Esophagus muscularis mucosa (tissue), 4 donors: ENCODE measurements at places on chromosomes 13 and 19.

DNA sequence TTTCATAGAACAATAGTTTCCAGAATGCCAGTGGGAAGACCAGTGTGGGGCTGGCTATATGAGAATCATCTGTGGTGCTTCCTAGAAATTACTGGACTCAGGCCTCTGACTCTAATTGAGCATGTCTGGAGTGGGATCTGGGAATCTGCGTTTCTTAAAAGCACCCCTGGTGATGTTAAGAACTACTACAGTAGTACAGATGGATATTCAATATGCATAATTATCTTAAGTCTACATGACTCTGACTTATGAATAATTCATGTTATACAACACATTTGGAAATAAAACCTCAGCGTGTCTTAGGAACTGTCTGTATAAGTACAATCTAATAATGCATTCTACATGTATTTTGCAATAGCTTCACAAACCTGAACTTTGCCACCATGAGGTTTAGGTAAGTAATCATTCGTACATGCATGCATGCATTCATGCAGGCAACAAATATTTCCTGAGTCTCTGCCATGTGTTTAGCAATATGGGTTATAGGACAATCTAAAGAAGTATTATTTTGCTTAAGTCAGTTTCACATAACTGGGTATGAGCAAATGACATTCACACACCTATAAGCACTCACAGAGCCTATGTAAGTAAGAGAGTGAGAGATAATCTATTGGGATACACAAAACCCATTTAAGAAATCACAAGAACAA, 62.0 kb downstream of the EPSTI1 start:
- no peak for DNase-seq

- no peak for DNase-seq
Measured at GRCh38 chr13:78787190-78787589, 128.2 kb upstream of the OBI1 start.

DNA sequence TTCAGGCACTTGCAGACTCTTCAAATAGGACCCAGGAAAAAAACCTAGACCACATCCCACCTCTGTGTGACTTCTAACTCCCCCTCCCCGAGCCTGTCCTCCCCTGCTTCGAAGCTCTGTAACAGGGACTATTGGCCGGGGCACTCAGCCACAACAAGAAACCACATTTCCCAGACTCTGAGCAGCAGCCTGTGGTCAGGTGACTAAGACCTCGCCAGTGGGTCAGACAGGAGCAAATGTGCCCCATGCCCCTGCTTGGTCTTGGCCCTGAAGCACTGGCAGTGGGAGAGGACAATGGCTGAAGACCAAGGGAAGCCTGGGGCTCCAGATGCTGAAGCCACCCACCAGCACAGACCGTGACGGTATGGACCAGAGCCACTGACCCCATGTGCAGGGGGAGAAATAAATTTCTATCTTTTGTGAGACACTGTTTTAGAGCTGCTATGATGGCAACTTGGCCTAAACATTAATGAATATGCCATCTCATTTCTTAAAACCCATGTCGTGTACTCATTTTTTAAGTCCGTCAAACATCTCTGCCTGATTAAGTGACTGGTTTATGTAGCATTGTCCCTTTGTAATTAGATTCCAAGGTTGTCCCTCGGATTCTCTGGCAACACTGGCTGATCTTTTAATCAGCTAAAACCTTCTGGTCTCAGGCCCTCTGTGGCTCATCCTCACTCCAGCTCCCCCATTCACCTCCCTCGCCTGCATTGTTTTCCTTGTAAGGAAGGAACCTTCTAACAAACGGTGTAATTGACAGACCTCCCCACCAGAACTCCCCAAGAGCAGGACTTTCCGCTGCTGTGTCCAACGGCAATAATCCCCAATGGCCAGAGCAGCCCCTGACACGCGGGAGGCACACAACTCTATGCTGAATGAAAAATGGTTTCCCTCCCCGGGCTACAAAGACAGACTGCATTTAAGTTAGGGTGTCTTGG, 98.4 kb downstream of the STK24 start:
- no peak for DNase-seq

- no peak for DNase-seq
Measured at GRCh38 chr13:75399168-75399878, 82.6 kb downstream of the TBC1D4 start.

DNA sequence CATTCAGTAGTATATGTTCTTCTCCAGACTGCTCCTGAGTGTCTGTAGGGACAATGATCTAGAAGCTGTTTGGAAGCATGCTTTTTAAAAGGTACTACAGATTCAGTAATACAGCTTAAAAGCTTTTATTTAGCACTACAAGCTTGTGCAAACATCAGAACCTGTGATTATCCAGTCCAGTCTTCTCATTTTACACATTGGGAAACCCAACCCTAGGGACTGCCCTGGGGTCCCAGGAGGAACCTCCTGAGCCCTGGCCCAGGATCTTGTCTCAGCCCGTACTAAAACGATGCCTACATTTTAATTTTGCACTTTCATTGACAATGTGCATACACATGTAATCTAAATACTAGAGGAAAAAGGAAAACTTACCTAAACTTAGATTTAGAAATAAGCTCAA, 12.5 kb downstream of the DOCK9 start:
- DNase-seq = no peak

GRCh38 chr13:33610438-33611120, 207.4 kb upstream of the RFC3 start:
- DNase-seq = peak; percentile 79

GRCh38 chr19:35142606-35143230, 337 bp upstream of the FXYD7 start:
- no peak for DNase-seq

GRCh38 chr13:95480131-95480545, 72.4 kb upstream of the CLDN10 start:
- no peak for DNase-seq

DNA sequence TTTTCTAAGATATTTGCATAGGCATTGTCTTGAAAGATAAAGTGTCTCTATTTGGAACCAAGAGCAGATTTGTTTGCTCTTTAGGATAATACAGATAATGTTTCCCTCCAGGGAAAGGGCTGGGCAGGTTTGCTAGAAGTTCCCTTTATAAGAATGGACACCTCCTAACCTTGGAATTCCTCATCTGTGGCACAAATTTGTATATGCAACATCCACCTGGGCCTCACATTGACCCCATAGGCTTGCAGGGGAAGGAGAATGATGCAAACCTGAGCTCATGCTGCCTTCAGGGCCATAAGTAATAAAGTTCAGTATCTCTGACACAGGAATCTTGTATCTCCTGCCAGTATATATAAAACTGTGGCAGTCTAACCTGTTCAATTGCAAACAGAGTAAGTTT, 508.4 kb upstream of the MIR17HG start:
- DNase-seq = no peak

GRCh38 chr13:80798576-80799133, 457.7 kb upstream of the SPRY2 start:
- DNase-seq = no peak

DNA sequence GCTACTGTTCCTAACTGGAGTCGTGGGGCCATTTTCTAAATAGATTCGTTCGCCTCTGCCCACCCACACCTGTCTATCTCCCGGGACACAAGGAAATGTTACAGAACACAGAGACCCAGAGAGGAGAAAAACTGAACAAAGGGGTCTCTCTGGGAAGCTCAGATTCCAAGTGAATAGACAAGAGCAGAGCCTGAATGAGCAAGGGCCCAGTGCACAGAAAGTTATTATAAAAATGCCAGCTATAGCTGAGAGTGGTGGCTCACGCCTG, 27.2 kb upstream of the FEM1A start:
- DNase-seq = no peak

DNA sequence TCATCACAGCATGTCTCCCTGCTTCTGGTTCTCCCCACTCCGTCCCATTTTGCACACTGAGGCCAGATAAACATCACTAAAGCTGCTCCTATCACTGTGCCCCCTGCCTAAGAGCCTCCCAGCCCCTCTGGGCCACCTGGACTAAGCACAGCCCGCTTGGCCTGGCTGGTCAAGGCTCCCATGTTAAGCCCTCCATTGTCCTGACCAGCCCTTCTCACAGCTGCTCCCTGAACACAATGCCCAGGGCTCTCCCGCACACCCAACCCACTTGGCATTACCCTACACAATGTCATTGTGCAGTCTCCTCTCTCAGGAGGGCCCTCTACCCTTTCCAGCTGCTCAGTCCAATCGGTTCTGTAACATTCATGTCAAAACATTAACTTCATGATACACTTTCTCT, 133.4 kb downstream of the NUFIP1 start:
- no peak for DNase-seq

- no peak for DNase-seq
Measured at GRCh38 chr13:93767917-93768409, 541.4 kb downstream of the GPC6 start.

DNA sequence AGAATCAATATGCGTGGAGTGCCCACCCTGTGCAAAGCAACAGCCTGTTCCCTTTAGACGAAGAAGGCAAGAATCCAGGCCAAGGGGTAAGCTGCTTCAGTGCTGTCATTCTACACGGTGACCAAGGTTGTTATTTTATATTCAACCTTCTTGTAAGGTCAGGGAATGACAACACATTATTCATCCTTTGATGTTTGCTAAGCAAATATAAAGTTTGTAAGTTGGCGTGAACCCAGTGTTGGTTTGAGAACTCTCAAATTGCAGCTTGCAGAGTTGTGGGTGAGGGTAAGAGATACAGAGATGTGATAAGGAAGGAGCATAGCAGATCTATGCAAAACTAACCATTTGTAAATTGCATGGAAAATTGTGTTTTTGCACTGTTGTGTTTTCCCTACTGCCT, 436.7 kb downstream of the FGF9 start:
- DNase-seq = no peak

DNA sequence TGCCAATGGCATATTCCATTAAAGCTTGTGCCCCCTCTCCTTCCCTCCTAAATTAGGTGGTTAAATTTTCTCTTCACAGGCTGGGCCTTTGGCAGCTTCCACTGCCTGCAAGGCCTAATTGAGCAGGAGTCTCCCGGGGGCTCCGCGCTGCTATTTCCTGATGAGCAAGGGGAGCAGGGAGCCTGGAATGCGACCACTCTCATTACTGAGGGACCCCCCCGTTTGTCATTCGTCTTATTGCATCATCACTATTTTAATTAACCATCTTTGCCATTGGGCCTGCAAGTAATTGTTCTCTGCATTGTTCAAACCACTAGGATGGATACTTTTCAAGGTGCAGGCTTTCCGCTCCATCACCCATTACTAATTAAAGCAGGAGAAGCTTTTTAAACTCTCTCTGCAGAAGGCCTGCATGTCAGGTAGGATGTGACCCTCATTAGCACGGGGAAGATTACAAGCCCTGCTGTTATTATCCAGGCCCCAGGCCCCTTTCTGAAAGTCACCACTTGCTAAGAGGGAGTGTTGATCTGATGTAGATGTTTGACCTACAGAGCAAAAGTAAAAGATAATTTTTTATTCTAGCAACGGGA, 142.3 kb downstream of the OXGR1 start:
- no peak for DNase-seq
